ENCODE measurements at places on chromosomes 1 and 21.

GRCh38 chr1:199399996-199400724, 627.4 kb upstream of the NR5A2 start:
- no peak for DNase-seq

DNA sequence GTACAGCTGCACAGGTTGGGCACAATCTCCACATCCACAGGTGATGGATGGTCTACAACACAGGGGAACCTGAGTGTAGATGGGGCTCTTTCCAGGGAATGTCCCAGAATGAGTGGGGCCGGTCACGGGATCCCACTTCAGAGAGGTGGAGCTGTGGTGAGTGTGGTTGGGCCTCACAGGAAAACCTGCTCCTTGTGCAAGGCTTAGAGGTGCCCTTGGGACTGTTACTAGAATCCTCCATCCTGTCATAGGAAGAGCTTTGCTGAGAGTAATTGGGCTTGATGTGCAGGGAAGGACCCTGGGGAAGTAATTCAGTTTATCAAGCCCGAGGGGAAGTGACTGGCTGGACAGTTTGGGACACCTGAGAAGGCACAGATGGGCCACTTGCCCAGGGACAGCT, 137.9 kb downstream of the ZSCAN20 start:
- no peak for DNase-seq

GRCh38 chr1:41917835-41918449, 780 bp downstream of the HIVEP3 start:
- DNase-seq: no peak

DNA sequence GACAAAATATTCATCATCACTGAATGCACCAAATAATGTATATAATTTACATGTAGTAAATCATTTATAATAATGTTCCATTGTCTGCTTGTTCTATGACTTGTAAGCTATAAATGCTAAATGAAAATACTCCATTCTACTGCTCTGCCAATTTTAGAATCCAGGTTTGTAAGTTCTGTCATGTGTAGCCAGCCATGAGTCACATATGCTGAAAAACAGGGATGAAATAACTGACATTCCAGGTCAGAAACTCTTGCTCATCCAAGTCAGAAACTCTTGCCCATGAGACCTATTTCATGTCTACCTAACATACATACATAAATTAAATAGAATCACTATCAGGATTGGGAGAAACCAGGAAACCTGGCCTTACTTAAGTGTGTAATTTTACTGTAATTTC, 95.6 kb downstream of the ASH1L start:
- peak; percentile 50 for DNase-seq

- no peak for DNase-seq
These were observed 89.2 kb upstream of the COL6A1 start for GRCh38 chr21:45892156-45892915.

GRCh38 chr1:210296682-210297081, 32.0 kb upstream of the HHAT start:
- DNase-seq: no peak

- DNase-seq: no peak
These were observed 609 bp downstream of the PIGK start for GRCh38 chr1:77218477-77219165.

GRCh38 chr1:235056937-235057336, 71.7 kb downstream of the TOMM20 start:
- no peak for DNase-seq

- no peak for DNase-seq
These were observed 1.9 kb downstream of the IGSF8 start for GRCh38 chr1:160096274-160097116.

GRCh38 chr1:44693159-44693558, 18.6 kb downstream of the ARMH1 start:
- no peak for DNase-seq

- no peak for DNase-seq
These were observed 10.6 kb downstream of the ZZZ3 start for GRCh38 chr1:77671836-77672235.

- no peak for DNase-seq
These were observed 4.1 kb downstream of the DCAF8 start for GRCh38 chr1:160258177-160258798.

DNA sequence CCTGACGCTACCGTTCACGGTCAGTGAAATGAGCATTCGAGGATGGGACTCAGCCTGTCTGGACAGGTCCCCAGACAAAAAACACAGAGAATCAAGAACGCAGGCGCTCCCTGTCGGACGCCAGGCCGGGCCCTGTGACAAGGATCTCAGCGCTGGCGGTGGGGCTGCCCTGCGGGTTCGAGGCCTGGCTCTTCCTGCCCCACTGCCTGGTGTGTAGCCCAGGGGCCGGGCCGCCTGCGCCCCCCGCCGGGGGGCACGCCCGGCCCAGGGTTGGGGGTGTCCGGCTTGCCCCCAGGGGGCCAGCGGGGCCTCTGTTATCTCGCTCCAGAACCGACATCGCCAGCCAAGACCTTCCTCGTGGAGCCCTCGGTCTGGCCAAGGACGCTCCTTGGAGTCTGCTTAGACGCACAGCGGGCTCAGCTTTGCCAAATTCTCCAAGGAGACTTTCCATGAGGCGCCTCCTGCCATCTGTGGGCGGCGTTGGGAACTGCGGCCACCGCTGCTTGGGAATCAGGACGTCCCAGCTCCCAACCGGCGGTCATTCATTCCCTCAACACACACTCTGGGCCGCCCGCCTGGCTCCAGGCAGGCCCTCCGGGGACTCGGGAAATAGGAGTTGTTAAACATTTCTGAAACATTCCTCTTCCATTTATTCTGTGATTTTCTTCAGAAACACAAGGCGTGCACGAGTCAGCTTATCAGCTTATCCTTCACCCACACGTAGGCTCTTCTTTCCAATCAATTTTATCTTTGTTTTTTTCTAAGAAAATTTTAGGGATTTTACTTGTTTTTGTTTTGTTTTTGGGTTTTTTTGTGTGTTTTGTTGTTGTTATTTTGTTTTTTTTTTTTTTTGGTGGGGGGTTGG, 11.3 kb upstream of the RIPK4 start:
- DNase-seq: peak; percentile 62

GRCh38 chr21:34593423-34593822, 21.5 kb downstream of the RCAN1 start:
- DNase-seq: no peak

- no peak for DNase-seq
These were observed 946.7 kb upstream of the B3GALT2 start for GRCh38 chr1:194133152-194133551.

GRCh38 chr1:228362141-228362883, 44.3 kb downstream of the TRIM11 start:
- no peak for DNase-seq

DNA sequence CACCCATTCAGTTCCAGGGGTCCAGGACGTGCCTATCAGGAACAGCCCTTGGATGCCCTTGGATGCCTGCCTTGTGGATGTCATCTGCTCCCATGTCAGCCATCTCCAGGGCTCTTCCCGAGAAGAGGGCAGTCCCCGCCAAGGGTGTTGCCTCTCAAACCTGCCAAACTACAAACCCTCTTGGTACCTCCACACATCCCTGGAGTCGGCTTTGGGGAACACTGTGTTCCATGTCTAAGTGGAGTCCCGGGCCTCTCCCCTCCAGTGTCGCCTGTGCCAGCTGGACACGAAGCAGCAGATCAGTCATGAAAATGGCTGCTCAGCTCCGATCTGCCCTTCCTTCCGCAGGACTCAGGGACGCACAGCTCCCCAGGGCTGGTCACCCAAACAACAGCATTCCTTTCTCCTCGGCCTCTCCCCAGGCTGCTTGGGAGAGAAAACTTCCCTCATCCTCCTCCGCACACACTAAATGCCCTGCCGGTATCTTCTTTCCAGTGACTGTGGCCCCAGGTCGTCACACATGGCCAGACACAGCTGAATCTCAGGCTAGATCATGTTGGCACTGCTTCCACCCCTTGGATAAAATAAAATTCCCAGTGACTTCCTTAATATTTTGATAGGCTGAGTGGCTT, 53.4 kb downstream of the GALNT2 start:
- no peak for DNase-seq

DNA sequence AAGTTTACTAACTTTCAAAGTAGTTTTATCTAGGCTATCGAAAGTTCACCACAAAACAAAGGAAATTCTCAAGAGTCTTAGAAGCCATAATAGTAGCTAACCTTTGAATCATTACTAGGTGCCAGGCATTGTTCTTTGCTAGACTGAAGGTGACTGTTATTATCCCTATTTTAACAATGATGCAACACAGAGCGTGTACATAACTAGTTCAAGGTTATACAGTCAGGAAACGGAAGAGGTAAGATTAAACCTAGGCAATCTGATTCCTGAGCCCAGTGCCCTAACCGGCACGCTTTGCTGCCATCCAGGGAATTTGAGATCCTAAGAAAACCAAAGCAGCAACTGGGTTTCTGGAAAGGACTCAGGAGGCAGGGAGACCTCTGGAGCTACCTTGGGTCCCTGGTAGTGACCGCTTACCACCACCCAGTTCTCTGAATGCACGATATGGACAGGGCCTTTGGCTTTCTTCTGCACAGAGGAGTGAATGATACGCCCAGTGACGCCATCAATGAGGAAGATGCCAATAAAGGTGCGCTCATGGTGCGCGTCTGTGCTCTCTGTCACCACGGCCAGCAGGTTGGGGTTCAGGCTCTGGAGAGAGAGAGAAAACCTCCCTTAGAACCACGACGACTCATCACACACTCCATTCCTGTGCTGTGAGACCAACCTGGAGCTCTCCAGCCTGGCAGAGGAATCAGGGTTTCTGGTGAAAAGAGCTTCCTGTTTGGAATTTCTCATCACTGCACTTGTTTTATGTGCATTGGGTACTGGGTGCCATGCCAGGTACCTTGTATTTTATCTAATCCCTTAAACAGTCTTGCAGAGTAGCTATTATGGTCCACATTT, 13.1 kb upstream of the UBR4 start:
- no peak for DNase-seq
